Activated CD8-positive, alpha-beta memory T cell treated with anti-CD3 and anti-CD28 coated beads, Interleukin-2, amount 50 U/mL, for 48 hours (primary cell): ENCODE measurements at places on chromosomes 4 and X.

DNA sequence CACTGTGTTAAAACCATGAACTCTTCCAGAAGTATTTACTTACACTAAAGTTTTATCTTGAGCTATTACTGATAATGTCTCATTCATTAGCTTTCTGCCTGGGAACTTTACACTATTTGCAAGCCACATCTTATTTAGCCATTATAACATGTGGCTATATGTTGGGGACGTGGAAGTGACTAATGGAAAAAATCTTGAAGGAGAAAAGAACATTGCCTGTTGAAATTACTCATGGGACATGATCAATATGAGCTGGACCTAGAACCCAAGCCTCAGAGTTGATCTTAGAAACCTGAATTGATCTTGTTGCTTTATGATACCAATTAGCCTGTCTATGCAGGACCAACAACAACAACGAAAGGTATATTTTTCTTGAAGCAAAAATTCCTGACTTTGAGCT lies 22.5 kb upstream of the ARHGAP6 start:
- no peak for DNase-seq

DNA sequence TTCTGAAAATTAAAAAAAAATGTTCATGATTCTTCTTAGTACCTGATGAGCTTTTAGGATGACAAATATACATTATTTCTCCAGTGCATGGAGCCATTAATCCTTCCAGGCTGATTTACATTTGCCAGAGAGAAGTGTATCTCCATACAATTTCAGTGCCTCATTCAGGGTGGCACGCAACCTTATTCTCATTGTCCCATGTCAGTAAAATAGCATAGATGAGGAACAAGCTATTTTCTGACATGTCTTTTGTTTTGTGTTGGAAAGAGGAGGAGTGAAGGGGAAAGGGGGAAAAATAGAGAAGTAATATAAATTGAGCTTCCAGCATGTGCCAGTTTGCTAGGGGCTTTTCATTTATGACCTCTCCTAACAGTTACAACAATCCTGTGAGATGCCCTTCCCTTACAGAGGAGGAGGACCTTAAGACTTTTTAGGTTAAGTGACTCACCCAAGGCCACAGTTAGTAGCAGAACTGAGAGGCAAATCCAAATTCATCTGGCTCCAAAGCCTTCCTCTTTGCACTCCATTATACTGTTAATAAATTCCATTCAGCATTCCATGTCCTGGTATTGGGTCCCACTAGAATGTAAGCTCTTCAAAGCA lies 274.8 kb upstream of the GPC4 start:
- DNase-seq: no peak

DNA sequence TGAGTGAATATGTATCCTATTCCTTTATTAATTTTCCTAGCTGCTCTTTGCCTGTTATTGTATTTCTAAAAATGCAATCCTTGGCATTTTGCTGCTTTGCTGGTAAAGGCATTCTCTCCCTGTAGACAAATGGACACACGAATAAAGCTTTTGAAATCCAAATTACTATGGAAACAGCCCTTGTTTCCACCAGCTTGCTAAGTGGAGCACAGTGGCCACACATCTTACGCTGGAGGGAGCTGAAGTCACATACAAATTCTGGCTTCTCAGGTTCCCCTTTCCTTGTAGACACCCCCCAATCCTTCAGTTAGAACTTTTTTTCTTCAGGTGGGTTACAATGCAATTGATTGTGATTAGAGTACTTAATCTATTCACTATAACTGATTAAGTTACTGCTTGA lies 66.2 kb downstream of the AGA start:
- DNase-seq: no peak

GRCh38 chrX:151975228-151975593 lies 735 bp upstream of the GABRE start:
- no peak for DNase-seq

GRCh38 chr4:16055471-16055870 lies 28.4 kb downstream of the PROM1 start:
- no peak for DNase-seq

- DNase-seq: no peak
Observed at GRCh38 chrX:154046031-154046781, 26.5 kb upstream of the IRAK1 start.

- no peak for DNase-seq
Observed at GRCh38 chr4:101419336-101420135, 72.2 kb upstream of the PPP3CA start.

DNA sequence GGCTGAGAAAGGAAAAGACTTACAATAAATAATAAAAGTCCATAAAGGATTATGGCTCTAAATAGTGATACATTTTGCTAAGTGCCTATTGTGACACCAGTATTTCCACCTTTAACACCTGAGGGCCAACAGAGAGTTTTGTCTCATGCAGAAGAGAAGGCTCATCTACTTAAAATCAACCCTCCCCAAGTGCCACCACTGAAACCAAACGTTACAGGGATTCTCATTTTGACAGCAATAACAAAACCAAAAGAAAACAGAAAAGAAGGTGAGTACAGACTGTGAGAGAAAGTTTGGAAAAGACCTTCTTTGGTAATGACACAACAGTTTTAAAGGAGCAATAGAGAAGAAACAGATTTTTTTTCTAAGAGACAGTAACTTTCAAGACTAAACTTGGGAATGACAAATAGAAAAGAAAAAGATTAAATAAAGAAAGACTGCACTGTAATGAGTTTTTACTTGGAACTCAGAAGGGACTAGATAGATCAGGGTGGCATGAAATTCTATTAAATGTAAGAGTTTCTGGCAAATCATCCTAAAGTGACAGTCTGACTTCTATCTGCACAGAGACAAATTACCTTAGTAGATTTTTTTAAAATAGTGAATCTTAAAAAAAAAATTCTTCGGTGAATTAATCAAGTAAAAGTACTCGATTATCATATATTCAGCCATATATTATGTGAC lies 109.7 kb downstream of the ZNF827 start:
- DNase-seq: no peak

- DNase-seq: no peak
Observed at GRCh38 chrX:9537781-9538180, 72.9 kb downstream of the TBL1X start.

DNA sequence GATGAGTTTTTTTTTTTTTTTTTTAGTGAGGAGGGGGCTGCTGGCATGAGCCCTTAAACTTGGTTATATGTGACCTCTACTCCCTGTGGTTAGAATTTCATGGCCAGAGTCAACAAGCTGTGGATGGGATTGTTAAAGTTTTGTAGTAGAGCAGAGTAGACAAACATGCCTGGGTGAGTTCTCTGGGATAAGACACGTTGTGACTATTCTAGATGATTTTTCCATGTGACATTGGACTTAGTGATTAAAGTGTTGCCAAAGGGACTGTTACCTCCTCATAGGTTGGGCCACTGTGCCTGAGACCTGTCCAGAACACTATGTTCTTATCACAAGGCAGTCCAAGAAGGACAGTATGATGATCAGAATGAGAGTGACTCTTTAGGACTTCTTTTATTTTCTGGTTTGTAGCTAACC lies 28.8 kb upstream of the ALB start:
- DNase-seq: no peak

- DNase-seq: no peak
Observed at GRCh38 chr4:109406337-109406931, 27.2 kb upstream of the SEC24B start.

DNA sequence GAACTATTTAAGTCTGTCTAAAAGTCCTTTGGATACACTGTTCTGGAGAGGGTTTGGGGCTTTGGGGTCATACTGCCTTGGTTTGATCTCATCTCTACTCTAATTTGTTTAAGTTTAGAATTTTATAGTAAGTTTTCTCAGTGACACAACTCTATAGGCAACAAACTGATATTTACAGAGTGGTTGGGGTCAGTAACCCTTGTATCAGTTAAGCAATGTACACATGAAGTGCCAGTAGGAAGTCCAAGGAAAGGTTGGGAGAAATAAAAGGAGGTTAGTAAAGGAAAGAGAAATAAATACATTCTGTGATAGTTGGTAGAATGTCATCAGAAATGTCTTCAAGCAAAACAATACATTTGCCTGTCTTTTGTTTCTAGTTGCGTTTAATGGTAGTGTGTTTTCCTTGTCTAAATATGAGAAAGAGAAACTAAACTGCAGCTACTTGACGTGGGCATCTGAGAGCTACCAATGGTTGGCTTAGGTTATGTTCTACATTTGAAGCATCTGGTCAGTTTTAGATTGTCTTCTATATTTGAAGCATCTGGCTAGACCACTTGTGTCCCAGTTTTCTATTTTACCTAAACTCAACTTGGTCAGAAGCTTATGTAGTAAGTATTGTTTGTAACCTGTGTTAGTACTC lies 6.9 kb downstream of the ATP7A start:
- DNase-seq: no peak

GRCh38 chr4:147778942-147779341 lies 47.1 kb downstream of the ARHGAP10 start:
- DNase-seq: no peak

DNA sequence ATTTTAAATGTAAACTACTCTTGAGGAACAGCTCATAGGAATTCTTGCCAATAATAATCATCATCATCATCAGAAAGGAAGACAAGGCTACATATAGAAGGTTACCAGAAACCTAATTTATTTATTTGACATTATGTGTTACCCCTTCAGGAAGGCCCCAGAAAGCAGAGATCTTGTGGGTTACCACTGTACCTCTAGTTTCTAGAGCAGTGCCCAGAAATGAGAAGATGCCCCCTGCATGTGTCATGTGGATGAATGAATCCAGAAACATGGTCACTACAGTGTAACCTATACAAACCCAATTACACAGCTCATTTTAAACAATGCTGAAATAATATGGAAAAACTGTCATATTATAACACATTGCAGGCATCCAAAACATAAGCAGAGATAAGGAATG lies 70.4 kb downstream of the ARAP2 start:
- no peak for DNase-seq

GRCh38 chrX:26778320-26778888 lies 562.4 kb downstream of the MAGEB5 start:
- DNase-seq: no peak

GRCh38 chrX:132948648-132949260 lies 9.7 kb downstream of the HS6ST2 start:
- DNase-seq: no peak

GRCh38 chr4:24144381-24144780 lies 254.5 kb upstream of the PPARGC1A start:
- no peak for DNase-seq
